Esophagus muscularis mucosa (tissue), 4 donors: ENCODE measurements at places on chromosomes 3 and 15. TPM values are rescaled to one million over a fixed set of nuclear protein-coding genes. Genes with fewer than 3 reads are reported as not detected.

DNA sequence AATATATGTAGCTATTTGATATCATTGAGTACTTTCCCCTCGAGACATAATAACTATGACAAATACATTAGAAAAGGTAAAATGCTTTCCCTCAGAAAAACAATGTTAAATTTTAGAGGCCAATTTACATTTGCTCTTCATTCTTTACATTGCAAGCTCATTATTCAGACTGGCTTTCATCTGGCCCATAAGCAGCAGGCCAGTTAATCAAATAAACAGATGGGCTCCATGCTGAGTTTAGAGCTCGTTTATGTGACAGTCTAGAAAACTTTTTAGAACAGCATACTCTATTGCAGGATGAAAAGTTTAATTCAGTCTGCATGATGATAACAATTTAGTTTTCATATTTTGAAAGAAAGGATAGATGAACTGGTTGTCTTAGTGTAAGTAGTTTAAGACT lies 150.6 kb downstream of the DUT start:
- H3K4me3 ChIP-seq, result no peak overlapping the region
- no peaks in the 10 kb centered on the region for H3K27me3 ChIP-seq
- H3K27ac ChIP-seq, result peak overlapping the region; percentile 28
- peaks cover 27% of the 10 kb centered on the region for H3K4me1 ChIP-seq
- H3K36me3 ChIP-seq, result peaks cover 16% of the 10 kb centered on the region
- no peak for DNase-seq

DNA sequence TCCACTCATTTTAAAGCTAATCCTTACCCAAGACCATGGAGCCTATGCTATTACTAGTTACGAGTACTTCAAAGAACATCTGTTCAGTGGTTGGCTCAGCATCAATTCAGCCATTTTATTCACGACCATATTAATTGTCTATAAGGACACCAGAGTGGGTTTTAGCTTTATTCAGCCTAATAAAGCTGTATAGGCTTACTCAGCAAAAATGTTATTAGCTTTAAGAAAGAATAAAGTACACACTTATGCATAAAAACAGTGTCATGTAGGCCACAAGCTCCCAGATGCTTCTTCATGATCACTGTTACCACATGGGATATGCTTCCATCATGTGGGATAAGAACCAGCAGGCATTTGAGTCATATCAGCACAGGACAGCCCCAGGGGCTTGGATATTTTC lies 87.4 kb upstream of the GPR149 start:
- H3K4me1 ChIP-seq, result no peaks in the 10 kb centered on the region
- no peaks in the 10 kb centered on the region for H3K27me3 ChIP-seq
- H3K36me3 ChIP-seq, result no peaks in the 10 kb centered on the region
- no peak for DNase-seq

The CAPN3 gene
- 2.7 TPM for total RNA-seq

DNA sequence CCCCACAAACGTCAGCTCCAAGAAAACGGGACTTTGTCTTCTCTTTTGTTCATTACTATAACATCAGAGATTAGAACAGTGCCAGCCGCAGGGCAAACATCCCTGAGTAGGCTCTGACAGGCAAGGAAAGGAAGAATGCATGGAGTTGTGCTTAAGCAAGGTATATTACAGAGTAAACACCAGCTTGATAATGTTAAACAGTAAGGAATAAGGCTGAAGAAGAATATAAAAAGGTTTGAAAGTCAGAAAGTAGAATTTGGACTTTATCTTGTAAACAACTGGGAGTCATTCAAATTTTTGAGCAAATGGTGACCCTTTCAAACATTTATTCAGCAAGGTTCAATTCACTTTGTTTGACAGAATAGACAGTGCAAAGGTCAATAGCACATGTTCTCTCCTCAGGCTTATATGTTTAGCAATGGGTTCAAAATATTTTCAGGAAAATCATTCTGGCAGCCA lies 11.0 kb downstream of the GABPB1 start:
- H3K4me3 ChIP-seq, result no peak overlapping the region
- H3K27me3 ChIP-seq, result no peaks in the 10 kb centered on the region
- H3K36me3 ChIP-seq, result no peaks in the 10 kb centered on the region
- DNase-seq, result no peak

DNA sequence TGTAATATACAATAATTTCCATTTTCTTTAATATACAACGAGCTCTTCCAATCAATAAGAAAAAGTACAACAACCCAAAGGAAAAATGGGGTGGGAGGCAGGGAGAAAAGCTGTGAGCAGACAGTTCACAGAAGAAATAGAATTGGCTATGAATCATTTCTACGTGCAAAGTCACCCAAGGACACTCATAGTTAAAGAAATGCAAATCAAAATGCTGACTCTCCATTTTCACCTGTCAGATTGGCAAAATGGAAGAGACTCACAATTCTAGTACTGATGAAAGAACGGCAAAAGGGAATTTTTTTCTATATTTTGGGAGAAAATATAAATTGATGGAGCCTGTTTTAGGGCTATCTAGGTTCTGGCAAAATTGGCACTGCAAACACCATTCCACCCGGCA lies 116.3 kb upstream of the MEF2A start:
- no peak overlapping the region for H3K4me3 ChIP-seq
- peaks cover 59% of the 10 kb centered on the region for H3K4me1 ChIP-seq
- H3K27me3 ChIP-seq, result no peaks in the 10 kb centered on the region
- H3K36me3 ChIP-seq, result no peaks in the 10 kb centered on the region
- no peak for DNase-seq

DNA sequence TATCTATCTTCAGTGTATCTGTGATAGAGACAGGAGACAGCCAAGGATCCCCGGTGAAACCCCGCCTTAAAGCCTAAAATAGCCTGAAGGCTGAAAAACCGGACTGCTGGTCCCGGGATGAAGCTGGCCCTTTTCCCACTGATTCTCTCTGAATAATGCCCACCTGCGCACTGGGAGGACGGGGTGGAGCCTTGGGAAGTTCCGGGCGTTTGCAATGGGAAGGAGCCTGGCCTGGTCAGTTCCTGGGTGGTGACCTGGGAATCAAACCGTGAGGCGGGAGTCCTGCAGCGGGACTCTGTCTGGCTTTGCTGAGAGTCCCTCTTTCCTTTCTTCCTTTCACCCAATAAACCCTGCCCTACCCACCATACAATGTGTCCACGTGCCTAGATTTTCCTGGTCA lies 157.9 kb downstream of the C3orf38 start:
- H3K27me3 ChIP-seq, result no peaks in the 10 kb centered on the region
- H3K4me3 ChIP-seq, result no peak overlapping the region
- no peak for DNase-seq
- H3K4me1 ChIP-seq, result no peaks in the 10 kb centered on the region
- no peaks in the 10 kb centered on the region for H3K36me3 ChIP-seq

- H3K4me3 ChIP-seq, result no peak overlapping the region
- H3K27ac ChIP-seq, result no peak overlapping the region
- no peaks in the 10 kb centered on the region for H3K27me3 ChIP-seq
- DNase-seq, result no peak
Observed at GRCh38 chr15:88067331-88067685, 189.2 kb downstream of the NTRK3 start.

The FOXB1 gene
- not detected for total RNA-seq

DNA sequence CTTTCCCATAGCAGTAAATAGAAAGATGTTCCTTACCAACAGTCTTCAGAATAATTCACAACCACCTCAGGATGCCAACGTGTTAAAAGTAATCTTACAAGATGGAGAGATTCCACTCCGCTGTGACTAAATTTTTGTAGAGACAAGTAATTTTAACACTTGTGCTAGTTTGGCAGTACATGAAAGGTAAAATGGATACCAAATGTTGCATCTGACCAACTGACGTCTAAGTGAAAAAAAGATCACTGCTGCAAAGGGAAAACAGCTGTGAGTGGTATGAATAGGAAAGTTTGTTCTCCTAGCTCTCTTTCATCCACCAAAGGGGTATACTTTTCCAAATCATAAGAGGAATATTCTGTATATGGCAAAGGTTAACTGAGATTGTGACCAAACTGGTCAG lies 2.6 kb downstream of the SPG21 start:
- no peak for DNase-seq
- H3K36me3 ChIP-seq, result no peaks in the 10 kb centered on the region
- H3K27me3 ChIP-seq, result no peaks in the 10 kb centered on the region
- peak overlapping the region; percentile 11 for H3K27ac ChIP-seq
- H3K4me3 ChIP-seq, result no peak overlapping the region
